ENCODE measurements at places on chromosomes 4 and X.

GRCh38 chr4:54723220-54723619, 65.5 kb downstream of the KIT start:
- DNase-seq = no peak

- DNase-seq = no peak
Measured at GRCh38 chr4:74331944-74332343, 23.7 kb downstream of the EPGN start.

GRCh38 chr4:171947400-171947799, 134.2 kb downstream of the GALNTL6 start:
- DNase-seq = no peak

GRCh38 chrX:21438792-21439191, 64.6 kb downstream of the CNKSR2 start:
- DNase-seq = no peak

DNA sequence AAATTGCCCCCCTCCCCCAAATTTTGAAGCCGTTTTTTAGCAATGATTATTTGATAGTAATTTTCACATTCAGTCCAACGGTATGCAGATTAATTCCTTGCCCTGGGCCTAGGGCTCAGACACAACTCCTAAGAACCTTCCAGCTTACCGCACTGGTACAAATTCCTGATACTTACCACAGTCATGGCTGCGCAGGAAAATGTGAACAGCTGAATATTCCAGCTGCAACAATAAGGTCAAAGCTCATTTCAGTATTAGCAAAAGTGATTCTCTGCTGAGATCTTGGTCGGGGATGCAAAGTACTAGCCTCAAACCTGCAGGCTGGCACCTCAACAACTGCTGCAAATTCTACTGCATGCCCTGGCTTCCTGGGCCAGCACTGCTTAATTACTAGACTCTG, 3.0 kb downstream of the ATP11C start:
- no peak for DNase-seq

DNA sequence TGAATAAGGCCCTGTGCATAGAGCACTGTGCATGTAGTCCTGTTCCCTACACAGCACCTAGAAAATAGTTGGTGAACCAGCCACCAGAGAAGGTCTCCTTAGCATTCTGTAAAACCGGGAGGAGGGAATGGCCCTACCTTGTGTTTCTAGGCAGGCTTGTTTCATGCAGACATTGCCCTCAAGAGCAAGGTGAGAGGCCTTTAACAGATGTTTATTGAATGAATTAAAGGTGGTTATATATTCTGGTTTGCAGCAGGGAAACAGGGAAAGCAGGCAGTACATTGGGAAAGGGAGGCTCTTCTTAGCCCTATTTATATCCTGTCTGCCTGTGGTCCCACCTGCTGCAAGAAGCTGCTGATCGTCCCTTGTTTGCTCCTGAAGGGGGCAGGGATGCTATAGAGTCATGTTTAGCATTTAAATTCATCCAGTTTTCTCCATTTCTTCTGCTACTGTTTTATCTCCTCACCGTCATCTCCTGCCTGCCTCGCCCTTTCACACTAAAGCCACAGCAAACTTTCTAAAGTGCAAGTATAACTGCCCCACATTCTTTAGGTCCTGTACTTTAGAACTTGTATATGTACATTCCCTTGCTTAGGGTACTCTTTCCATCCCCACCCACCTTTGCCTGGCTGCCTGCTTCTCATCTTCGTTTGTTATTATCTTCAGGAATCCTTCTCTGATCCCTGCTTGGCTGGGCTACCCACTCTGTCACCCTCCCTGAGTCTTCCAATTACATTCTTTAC, 60.3 kb downstream of the EGF start:
- DNase-seq = no peak

DNA sequence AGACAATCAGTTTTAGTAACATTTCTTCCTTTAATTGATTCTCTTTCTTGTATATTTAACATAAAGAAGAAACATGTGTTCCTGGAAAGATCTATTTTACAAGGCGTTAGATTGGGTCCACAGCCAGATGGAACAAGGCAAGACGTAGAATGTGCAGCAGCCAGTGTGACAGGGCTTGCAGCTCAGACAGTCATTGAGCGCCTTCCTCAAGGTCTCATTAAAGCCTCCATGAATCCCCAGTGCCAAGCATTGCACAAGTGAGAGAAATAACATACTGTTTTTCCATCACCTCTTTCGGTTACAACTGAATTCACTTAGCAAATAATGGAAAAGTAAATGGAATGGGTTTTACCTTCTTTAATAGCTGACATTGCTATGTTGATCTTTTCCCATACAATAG, 292.5 kb downstream of the USP46 start:
- DNase-seq = no peak
